ENCODE measurements at places on chromosomes 6 and 20. TPM values are rescaled to one million over a fixed set of nuclear protein-coding genes. Genes with fewer than 3 reads are reported as not detected.

- no peak overlapping the region for H3K27ac ChIP-seq
- no peak for DNase-seq
- no peaks in the 10 kb centered on the region for H3K27me3 ChIP-seq
- H3K4me1 ChIP-seq, result no peaks in the 10 kb centered on the region
These were observed 384.9 kb upstream of the SPTLC3 start for GRCh38 chr20:12623870-12624269.

FAXC gene
- 2.2 TPM for total RNA-seq

GRCh38 chr20:61280217-61280980 lies 28.3 kb downstream of the CDH4 start:
- H3K4me1 ChIP-seq, result no peaks in the 10 kb centered on the region
- DNase-seq, result no peak
- no peak overlapping the region for H3K4me3 ChIP-seq
- peaks cover 7% of the 10 kb centered on the region for H3K27me3 ChIP-seq

GRCh38 chr6:162058281-162058875 lies 669.2 kb downstream of the PRKN start:
- DNase-seq, result no peak
- H3K4me1 ChIP-seq, result peaks cover 6% of the 10 kb centered on the region
- H3K36me3 ChIP-seq, result no peaks in the 10 kb centered on the region
- H3K27me3 ChIP-seq, result peaks cover 4% of the 10 kb centered on the region
- H3K27ac ChIP-seq, result no peak overlapping the region
- H3K4me3 ChIP-seq, result no peak overlapping the region

GRCh38 chr6:91407706-91408105 lies 820.8 kb upstream of the MAP3K7 start:
- H3K27ac ChIP-seq, result no peak overlapping the region
- no peak for DNase-seq
- H3K4me1 ChIP-seq, result no peaks in the 10 kb centered on the region
- H3K36me3 ChIP-seq, result no peaks in the 10 kb centered on the region
- no peak overlapping the region for H3K4me3 ChIP-seq

DNA sequence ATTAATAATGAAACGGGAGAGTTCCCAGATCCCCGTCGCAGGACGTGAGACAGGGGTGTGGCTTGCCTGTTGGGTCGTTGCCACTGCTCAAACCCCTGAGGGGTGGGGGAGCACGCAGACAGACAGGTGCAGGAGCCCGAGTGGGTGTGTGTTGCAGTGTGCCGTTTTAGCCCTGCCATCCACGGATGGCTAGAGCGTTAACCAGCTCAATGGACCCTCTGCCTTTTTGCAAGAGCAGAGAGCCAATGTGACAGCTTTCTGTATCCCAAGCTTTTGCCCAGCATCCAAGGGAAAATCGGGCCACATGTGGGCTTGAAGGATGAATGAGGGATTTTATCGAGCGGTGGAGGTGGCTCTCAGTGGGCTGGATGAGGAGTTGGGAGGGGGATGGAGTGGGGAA lies 237.9 kb downstream of the TSHZ2 start:
- H3K4me3 ChIP-seq, result no peak overlapping the region
- no peak for DNase-seq
- H3K27ac ChIP-seq, result no peak overlapping the region
- H3K4me1 ChIP-seq, result no peaks in the 10 kb centered on the region
- no peaks in the 10 kb centered on the region for H3K36me3 ChIP-seq

SLC13A3 gene
- total RNA-seq, result 0.90 TPM

OTOR gene
- total RNA-seq, result 4.5 TPM

DNA sequence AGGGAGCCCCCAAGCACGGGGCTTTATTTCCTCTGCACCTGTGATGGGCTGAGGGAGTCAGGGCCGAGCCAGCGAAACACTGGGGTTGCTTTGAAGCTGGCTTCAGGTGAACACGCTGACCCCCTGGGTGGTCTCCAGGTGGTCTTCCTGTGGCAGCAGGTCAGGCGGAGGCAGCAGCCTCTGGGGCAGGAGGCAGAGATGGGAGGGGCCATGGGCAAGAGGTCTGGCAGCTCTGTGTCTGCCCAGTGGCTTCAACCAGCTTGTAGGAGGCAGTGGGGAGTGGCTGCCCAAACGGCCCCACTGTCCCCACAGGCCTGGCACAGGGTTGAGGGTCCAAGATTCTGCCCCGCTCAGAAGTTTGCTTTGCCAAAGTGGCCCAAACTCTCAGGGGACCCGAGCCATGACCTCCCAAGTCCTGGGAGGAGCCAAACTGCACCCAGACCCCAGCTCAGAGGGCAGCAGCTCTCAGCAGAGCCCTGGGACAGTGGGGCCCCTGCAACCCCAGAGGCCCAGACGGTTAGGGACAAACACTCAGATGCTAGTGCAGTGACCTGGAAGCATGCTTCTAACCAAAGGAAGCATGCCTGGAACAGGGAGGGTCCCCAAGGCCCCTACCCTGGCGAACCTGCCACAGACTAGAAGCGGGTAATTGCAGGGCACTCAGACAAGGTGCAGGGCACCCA lies 15.3 kb downstream of the NTSR1 start:
- no peak for DNase-seq
- H3K4me1 ChIP-seq, result no peaks in the 10 kb centered on the region
- H3K4me3 ChIP-seq, result no peak overlapping the region
- H3K27me3 ChIP-seq, result peaks cover 7% of the 10 kb centered on the region
- no peak overlapping the region for H3K27ac ChIP-seq

GRCh38 chr6:147117011-147117410 lies 87.2 kb upstream of the STXBP5 start:
- H3K27me3 ChIP-seq, result peaks cover 1% of the 10 kb centered on the region
- H3K4me3 ChIP-seq, result no peak overlapping the region
- no peaks in the 10 kb centered on the region for H3K36me3 ChIP-seq
- no peak for DNase-seq
- H3K4me1 ChIP-seq, result no peaks in the 10 kb centered on the region

- no peak for DNase-seq
- H3K27ac ChIP-seq, result no peak overlapping the region
- peaks cover 3% of the 10 kb centered on the region for H3K36me3 ChIP-seq
- peaks cover 2% of the 10 kb centered on the region for H3K4me1 ChIP-seq
- H3K4me3 ChIP-seq, result no peak overlapping the region
These were observed 251.1 kb upstream of the SOX4 start for GRCh38 chr6:21342501-21342900.

DNA sequence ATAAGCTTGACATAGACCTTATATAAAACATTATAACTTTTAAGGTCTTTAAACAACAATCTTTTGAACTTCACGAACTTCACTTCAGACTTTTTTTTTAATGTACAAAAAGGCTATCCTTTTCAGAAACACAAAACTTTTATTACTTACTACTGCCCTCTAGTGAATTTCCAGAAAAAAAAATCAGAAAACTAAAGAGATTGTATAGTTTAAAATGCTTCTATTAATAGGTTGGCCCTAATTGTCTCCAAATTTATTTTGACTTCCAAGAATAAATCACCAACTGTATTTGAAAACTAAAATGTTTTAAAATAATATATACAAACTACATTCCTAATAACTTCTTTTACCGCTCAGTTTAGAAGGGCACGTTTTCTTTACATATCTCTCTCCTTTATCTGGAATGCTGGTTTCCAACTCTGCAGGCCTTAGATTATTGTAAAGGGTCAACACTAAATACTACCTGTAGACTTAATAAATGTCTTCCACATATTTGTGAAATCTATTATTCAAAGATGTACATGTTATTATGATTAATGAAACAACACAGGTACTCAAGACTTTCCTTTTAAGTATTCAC lies 66.8 kb downstream of the LMBRD1 start:
- peaks cover 6% of the 10 kb centered on the region for H3K36me3 ChIP-seq
- no peaks in the 10 kb centered on the region for H3K4me1 ChIP-seq
- H3K4me3 ChIP-seq, result no peak overlapping the region
- no peaks in the 10 kb centered on the region for H3K27me3 ChIP-seq
- no peak overlapping the region for H3K27ac ChIP-seq

DNA sequence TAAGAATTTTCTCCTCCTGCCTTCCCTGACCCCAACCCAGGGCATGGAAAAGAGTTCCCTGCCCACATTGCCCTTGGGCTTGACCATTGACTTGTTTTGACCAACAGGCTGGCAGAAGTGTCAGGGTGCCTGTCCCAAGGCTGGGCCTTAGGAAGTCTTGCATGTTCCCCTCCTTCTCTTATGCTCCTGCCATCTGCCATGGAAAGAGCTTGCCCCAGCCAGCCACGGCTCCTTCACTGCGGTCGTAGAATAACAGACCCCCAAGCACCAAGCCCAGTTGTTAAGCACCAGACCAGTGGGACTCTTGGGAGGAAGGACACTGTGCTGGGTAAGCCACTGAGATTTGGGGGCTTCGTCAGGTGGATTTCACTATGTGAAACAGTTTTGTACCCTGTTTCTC lies 53.6 kb downstream of the SNX5 start:
- H3K27ac ChIP-seq, result no peak overlapping the region
- DNase-seq, result no peak
- H3K4me3 ChIP-seq, result no peak overlapping the region
- peaks cover 9% of the 10 kb centered on the region for H3K4me1 ChIP-seq
- H3K36me3 ChIP-seq, result no peaks in the 10 kb centered on the region
- H3K27me3 ChIP-seq, result no peaks in the 10 kb centered on the region

AVP gene
- not detected for total RNA-seq

- no peak for DNase-seq
- H3K36me3 ChIP-seq, result no peaks in the 10 kb centered on the region
- no peak overlapping the region for H3K27ac ChIP-seq
- H3K4me1 ChIP-seq, result peaks cover 11% of the 10 kb centered on the region
- peaks cover 6% of the 10 kb centered on the region for H3K27me3 ChIP-seq
These were observed 36.1 kb upstream of the PAQR8 start for GRCh38 chr6:52325695-52326471.

DNA sequence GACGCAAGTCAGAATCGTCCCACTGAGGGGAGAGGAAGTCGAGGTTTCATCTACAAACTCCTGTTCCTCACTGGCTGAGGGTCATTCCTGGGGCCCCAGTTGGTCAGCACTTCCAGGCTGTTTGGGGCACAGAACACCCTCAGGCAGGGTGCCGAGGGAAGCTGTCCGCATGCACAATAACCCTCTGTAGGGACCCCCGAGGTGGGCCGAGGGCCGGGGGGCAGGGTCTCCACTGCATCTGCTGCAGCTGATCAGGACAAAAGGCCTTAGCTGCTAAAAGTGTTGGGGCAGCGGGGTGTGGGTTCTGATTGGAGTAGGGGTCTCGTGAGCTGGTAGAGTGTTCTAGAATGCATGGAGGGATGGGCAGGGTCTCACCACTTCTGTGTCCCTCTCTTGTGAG lies 125.1 kb downstream of the TOX2 start:
- H3K36me3 ChIP-seq, result no peaks in the 10 kb centered on the region
- H3K27me3 ChIP-seq, result peaks cover 5% of the 10 kb centered on the region
- no peak overlapping the region for H3K27ac ChIP-seq

GRCh38 chr6:150025201-150025917 lies at the start of gene RAET1L:
TSS of gene RAET1L (minus strand) at chr6:150025532. CDS start at chr6:150025471, 61 bp downstream.
- peaks cover 14% of the 10 kb centered on the region for H3K27me3 ChIP-seq
- peaks cover 2% of the 10 kb centered on the region for H3K4me1 ChIP-seq
- no peak for DNase-seq
- no peak within 1 kb of the TSS for H3K4me3 ChIP-seq
- no peaks in the 10 kb centered on the region for H3K36me3 ChIP-seq

CRISP3 gene
- total RNA-seq, result 0.80 TPM

DNA sequence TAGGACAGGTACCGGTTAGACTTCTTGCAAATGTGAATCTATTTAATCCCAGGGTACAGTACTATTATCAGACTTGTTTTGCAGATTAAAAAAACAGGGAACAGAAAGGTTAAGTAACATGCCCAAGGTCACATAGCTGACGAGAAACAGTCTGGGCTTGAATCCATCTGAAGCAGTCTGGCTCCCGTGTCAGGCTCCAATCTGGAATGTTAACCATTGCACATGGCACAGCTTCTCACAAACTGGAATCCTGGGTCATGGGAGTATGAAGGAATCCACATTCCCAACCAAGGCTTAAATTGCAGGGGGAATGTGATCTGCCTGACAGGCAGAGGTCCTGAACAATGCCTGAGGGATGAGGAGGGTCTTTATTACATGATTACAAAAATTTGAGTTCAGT lies 187.5 kb upstream of the SPTLC3 start:
- H3K27ac ChIP-seq, result no peak overlapping the region
- no peak for DNase-seq
- H3K36me3 ChIP-seq, result no peaks in the 10 kb centered on the region
- no peak overlapping the region for H3K4me3 ChIP-seq
- peaks cover 1% of the 10 kb centered on the region for H3K27me3 ChIP-seq

DNA sequence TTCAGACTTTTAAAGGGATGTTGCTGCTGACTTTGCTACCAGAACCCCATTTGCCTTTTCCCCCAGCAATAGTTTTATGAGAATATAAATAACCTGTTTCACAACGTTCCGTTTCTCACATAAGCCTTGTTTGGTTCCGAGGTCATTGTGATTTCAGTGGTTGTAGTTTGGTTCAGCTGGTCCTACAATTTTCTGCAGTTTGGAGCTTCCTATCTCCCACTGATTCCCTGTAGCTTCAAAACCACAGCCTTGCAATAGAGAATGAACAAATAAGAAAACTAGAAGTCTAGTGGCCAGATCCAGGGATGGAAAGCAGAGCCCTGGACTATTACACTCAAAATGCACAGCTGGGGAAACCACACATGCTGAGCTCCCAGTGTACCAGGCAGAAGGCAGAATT lies 24.1 kb upstream of the SH3BGRL2 start:
- no peak for DNase-seq
- no peak overlapping the region for H3K27ac ChIP-seq
- peaks cover 3% of the 10 kb centered on the region for H3K4me1 ChIP-seq
- no peak overlapping the region for H3K4me3 ChIP-seq

Data from endothelial cell (in vitro differentiated cells).